ENCODE measurements at places on chromosomes 5 and 9.

DNA sequence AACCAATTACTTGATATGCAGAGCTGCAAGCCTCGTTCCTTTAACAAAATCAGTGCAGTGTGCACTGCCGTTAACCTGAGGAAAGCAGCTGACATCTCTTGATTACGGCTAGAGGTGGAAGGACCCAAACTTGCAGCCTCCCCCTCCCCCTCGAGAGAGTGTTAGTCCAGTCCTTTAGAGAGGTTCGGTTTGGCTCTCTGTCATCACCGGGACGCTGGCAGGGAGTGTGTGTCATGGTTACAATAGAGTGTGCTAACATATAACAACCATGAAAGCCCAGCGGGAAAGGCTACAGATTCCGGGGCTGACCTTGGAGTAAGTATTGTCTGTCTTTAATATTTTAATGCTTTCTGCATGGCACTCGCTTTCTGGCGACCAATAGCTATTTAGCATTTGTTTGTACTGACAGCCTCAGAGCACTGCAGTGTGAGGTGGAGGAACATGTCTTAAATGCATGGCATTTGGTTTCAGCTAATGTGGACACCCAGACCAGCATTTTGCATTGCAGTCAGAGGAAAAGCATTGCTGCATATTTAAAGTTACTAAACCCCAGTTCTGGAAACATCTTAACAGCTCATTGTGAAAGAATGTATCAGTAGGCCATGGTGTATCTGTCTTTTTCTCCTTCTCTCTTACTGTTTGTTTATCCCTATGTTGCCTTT, 237.5 kb downstream of the CD180 start:
- no peak for DNase-seq

DNA sequence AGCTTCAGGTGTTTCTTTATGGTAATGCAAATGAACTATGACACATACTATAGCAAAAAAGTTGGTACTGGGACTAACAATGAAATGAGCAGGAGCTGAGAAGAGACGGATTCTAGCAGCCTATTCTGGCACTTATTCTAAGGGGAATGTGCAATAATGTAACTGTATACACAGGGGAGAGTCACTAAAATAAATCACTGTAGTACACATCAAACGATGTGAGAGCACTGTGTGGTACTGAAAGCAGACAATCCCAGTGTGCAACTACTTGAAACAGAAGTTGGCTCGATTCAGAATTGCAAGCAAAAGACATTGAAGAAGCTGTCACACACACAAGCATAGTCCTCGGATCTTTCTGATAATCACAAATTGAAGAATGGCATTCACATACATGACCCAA, 1713.0 kb upstream of the CDH9 start:
- no peak for DNase-seq

DNA sequence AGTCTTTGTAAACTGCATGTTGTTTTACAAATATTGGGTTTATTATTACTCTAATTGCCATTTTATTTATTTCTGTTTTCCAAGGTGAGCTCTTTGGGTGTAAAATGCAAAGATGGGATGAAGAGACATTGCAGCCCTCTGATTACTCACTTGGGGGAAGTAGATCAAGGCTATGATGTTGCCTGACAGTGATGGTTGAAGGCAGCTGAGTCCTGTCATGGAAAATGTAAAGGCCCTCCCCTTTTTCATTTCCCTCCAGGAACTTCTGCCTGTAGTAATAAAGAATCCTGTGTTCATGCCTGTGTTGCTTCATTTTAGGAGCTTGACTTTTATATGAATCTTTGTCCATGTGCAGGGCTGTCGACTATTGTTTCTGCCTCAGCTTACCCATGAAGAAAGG, 605.4 kb upstream of the CLINT1 start:
- DNase-seq: no peak

DNA sequence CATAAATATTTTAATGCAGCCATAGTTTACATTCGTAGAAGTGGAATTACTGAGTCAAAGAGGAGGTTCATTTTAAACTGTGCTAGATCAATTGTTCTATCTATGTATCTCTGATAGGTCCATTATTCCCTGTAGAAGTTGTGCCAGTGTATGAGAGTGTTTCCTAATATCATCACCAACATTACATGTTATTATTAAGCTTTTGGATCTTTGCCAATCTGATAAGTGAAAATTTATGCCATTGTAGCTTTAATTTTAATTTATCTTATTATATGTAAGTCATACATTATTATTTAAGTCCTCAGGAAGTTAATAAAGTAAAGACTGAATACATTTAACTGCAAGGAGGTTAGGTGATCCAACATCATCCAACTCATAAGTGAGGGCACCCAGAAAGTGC, 10.9 kb upstream of the GAS1 start:
- DNase-seq: no peak

DNA sequence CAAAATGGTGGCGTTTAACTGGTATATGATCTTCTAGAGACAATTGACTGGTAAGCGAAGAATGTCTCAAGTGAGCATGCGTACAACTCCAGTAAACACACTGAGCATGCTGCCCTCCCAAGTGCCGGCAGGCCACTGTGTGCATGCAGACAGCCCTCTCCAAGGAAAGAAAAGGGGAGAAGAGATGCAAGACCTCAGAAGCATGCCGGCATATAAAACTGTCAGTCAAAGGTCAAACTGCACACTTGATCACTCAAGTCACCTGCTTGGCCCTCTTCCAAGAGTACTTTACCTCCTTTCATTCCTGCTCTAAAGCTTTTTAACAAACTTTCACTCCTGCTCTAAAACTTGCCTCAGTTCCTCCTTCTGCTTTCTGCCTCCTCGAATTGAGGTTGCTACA, 910.2 kb downstream of the TAF11L14 start:
- DNase-seq: no peak

DNA sequence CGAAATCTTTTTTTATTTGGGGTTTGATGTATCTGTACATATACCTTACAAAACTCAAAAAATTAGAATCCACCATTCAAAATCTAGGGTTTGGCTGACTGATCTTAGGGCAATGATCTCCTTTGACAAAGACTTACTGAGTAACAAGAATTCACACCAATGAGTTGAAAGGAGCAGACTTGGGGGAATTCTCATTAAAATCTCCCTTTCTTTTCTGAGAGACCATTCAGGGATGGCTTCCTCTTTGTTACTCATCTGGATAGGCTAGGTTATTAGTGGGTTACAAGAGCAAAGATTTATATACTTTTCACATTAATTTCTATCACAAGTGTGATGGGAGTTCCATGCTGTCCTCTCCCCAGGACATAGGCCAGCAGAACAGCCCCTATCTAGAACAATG, 661.0 kb downstream of the KCTD16 start:
- DNase-seq: no peak

DNA sequence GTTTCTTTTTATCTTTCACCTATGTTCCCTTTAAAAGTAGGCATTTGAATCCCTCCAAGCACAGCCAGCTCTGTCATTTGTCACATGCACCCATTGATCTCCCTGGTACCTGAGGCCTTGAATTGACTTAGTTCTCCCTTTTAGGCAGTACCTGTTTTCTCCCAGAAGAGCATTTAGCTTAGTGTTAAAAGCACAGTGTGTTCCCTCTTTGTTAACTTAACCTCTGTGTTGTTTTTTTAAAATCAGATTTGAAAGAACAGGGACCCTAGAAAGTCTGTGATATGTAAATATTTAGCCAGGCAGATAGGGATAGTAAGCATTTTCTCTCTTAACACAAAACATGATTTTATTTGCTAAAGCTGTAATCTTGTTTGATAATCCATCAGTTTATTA, 113.8 kb upstream of the SPATA31D4 start:
- no peak for DNase-seq

DNA sequence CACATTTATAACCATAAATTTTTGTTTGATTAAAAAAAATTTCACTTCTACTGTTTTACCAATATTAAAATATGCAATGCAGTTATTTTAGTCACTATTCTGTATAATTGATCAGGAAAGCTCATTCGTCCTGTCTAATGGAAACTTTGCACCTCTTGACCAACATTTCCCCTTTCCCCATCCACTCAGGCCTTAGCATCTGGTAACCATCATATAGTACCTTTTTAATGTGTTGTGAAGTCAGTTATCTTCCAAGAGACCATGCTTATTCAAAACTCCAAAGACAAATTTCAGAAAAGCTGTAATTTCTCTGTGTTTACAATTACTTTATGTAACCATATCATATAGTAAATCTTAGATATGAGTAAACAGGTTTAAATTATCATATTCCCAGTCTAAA, 145.9 kb downstream of the CTNND2 start:
- DNase-seq: no peak

GRCh38 chr5:114504560-114504959, 142.7 kb downstream of the KCNN2 start:
- no peak for DNase-seq

- DNase-seq: no peak
Observed at GRCh38 chr9:137381501-137382443, 41.2 kb downstream of the EXD3 start.

GRCh38 chr9:1047591-1048230, 2.4 kb upstream of the DMRT2 start:
- peak; percentile 20 for DNase-seq

GRCh38 chr5:92911293-92911692, 669.7 kb downstream of the NR2F1-AS1 start:
- DNase-seq: no peak

DNA sequence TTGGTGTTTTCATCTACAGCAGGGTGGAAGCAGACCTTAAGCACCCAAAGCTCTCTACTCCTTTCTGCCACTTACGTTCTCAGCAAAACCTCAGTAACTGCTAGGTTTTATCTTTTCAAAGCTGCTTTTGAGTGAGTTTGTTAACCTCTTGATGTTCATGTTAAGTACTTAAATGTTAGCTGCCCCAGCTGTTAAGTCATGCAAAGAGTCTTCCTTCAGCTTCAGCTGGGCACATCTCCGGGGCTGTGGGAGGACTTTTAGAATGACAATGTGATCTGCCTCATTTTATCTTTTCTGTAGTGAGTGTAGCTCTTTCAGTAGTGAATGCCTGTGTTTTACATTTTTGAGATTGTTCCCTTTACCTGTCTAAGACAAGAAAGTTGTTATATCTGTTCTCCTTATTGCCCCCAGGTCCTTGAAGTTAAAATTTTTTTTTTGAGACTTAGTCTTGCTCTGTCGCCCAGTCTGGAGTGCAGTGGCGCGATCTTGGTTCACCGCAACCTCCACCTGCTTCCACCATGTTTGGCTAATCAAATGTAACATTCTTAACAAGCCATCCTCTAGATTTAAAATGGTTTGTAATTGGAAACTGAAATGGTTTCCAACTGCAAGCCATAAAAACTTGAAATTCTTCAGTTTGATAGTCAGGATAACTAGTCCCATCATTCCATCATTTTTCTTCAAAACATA, 19.6 kb downstream of the KDM4C start:
- DNase-seq: no peak

- DNase-seq: no peak
Observed at GRCh38 chr5:61463596-61463995, 131.5 kb downstream of the ZSWIM6 start.

DNA sequence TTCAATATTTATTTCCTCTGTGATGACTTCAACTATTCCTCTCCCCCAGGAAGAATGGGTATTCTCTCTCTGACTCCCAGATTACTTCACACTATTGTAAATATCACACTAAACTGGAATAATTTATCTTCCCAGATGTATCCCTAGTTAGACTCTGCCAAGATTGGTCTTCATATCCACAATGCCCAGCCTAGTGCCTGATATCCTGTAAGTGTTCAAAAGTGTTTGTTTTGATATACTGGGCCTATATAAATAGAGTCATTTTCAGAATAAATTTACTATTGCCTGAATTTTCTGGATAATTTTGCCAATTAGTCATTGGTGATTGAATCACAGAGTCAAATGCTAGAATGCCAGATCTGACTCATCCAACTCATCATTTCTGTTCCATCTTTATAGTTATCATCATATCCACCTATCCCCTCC, 143.7 kb upstream of the TNC start:
- DNase-seq: no peak

- DNase-seq: peak; percentile 27
Observed at GRCh38 chr5:149775785-149776184, 45.7 kb downstream of the PPARGC1B start.

DNA sequence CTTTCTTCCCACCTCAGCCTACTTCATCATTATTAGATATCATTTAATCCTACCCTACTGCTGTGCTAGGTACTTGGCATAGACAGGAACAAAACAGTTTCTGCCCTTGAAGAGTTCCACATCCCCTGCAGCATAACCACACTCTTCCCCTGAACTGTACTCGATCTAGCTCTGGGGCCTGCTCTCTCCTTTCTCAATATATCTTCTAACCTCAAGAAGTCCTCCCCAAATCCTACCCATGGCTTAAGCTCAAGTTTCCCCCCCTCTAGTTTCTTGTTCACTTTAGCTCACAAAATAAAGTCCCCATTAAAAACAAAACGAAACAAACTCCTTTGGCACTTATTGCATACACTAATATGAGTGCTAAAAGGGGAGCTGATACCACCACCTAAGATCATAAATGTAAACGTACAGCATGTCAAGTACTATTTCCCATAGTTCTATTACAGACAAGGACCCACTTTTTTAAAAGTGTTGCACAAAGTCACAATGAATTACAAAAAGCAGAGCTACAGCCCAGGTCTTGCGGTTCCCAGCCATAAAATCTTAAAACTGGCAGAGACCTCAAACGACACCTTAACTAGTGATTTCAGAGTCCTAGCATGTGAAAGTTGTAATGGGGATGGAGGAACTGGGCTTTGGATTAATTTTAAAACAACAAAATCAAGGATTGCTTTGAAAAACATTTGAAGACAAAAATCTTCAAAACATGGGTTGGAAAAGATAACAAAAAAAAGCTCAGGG, 80.7 kb downstream of the PTPDC1 start:
- no peak for DNase-seq

- peak; percentile 54 for DNase-seq
Observed at GRCh38 chr5:38806775-38807258, 39.0 kb upstream of the OSMR start.

- peak; percentile 52 for DNase-seq
Observed at GRCh38 chr5:72366324-72366976, 46.3 kb downstream of the PTCD2 start.

DNA sequence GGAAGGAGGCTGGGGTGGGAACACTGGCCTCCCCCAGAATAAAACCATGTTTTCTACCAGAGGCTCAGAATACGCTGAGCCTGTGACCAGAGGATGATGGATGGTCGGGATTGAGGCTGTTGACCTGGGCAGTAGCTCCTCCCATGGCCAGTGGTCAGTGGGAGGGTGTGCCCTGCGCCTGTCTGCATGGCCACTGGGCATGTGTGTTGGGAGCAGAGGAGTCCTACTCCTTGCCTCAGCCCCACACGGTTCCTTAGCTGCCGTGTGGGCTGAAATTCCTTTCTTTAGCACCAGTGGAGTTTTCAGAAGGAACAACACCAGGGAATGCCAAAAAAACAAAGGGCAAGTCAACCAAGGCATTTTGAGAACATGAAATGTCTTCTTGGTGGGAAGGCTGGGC, 8.5 kb upstream of the RMND5B start:
- DNase-seq: no peak

DNA sequence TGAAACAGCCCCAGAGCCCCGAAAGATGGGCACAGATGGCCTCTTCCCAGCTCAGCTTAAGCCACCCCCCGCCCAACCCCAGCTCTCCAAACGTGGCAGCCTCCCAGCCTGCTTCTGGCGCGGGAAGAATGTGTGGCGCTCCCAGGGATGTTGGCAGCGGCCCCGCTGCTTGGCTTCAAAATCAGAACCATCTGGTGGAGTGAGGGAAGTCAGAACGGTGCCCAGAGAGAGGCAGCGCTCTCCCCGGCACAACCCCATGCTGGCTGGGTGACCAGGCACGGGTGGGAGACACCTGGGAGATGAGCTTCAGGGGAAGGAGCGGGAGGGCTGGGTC, 72.7 kb upstream of the ORM1 start:
- no peak for DNase-seq
